Neural crest cell (in vitro differentiated cells): ENCODE measurements at places on chromosomes 13 and 19. TPM values are rescaled to one million over a fixed set of nuclear protein-coding genes. Genes with fewer than 3 reads are reported as not detected.

Gene KLF1
- total RNA-seq: 0.18 TPM in 1 of 2 replicates, not detected in the other

Gene ZNF737
- total RNA-seq: 17.1 and 18.9 TPM in 2 replicates

Gene DLL3
- 17.9 and 22.3 TPM in 2 replicates for total RNA-seq

Gene KIR2DL3
- not detected in 2 replicates for total RNA-seq

Gene NUP58
- 81.7 and 81.9 TPM in 2 replicates for total RNA-seq

Gene ACP7
- not detected in 2 replicates for total RNA-seq

Gene SHISA2
- 1.3 and 1.7 TPM in 2 replicates for total RNA-seq

Gene RNF113B
- total RNA-seq: not detected in 2 replicates

Gene INAFM1
- 10.2 and 10.6 TPM in 2 replicates for total RNA-seq

Gene PTH2
- not detected in 2 replicates for total RNA-seq

Gene GJB2
- total RNA-seq: not detected in 2 replicates

Gene VSTM1
- not detected in 2 replicates for total RNA-seq

Gene CCDC194
- not detected in 2 replicates for total RNA-seq

Gene TEX29
- total RNA-seq: 0.50 TPM in 1 of 2 replicates, not detected in the other
